Activated naive CD8-positive, alpha-beta T cell treated with anti-CD3 and anti-CD28 coated beads, Interleukin-2, amount 50 U/mL, for 16 hours (primary cell): ENCODE measurements at places on chromosomes 3 and 15.

DNA sequence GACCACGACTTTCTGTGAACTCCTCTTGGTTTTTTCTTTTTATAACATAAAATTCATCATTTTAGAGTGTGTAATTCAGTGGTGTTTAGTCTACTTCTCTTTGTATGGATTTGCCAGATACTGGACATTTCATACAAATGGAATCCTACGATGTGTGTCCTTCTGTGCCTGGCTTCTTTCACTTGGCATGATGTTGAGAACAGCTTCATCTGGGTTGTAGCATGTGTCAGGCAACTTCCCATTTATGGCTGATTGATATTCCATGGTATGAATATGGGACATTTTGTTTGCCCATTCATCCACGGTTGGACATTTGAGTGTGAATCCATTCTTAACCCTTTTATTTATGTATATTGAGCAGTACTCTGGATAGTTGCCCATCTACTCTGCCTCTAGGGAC, 82.7 kb upstream of the KLF13 start:
- no peak for DNase-seq

- DNase-seq, result no peak
Observed at GRCh38 chr15:58015565-58015964, 49.9 kb downstream of the ALDH1A2 start.

DNA sequence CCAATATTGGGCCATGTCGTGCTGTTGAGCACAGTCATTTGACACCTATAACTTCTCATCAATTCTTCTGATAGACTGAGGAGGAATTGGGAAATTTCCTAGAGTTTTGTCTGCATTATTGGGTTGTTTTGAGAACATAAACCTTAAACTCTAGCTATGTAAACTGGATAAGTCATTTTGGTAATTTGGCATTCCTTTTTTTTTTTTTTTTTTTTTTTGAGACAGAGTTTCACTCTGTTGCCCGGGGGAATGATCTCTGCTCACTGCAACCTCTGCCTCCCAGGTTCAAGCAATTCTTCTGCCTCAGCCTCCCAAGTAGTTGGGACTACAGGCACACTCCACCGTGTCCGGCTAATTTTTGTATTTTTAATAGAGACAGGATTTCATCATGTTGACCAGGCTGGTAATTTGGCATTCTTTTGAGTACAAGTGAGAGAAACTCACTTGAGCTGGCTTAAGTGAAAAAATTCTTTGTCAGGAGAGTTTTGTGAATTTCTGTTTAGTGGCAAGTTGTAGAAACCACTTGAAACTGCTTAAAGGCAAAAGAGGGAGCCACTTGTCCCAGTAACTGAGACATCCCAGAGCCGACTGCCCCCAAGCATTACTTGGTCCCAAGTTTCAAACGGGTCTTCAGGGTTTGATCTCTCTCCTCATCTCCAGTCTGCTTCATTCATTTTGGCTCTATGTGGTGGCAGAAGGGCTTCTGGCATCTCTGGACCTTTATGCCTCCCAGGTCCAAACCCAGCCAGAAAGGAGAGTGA, 34.9 kb downstream of the FLNB start:
- no peak for DNase-seq

DNA sequence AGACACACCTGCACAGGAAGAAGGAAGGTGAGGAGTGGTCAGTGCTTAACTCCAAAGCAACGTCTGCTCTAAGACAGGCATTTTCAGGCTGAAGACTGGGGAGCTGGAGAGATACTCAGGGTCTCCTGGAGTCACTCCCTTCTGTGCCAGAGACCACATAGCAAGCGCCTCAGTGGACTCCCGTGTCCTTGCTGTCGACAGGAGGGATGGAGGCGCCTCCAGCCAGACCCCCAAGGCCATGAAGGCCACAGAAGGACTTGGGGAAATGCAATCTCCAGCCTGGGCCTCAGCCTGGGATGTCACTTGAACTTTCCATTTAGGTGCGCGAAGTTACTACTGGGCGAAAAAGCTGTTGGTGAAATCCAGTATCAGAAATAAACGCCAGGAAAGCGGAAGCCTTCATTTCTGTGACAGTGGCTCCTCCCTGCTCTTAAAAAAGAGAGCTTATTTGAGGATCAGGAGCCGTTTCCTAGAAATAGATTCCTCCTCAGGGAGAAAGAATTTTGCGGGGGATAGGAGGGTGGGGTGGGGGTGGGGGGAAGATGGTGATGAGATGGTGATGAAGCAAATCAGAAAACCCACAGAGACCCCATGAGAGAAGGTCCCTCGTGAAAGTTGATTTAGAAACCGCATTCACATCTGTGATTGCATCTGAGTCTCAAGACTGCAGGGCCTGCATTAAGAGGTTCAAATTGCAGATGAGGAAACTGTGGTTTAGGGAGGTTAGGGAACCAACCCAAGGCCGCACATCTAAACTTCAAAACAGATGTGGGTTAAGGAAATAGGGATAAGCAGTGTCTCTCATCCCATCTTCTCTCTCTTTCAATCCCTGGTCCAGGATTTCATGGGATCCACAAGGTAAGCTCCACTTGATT, 78.8 kb downstream of the ATP2B2 start:
- DNase-seq, result no peak

DNA sequence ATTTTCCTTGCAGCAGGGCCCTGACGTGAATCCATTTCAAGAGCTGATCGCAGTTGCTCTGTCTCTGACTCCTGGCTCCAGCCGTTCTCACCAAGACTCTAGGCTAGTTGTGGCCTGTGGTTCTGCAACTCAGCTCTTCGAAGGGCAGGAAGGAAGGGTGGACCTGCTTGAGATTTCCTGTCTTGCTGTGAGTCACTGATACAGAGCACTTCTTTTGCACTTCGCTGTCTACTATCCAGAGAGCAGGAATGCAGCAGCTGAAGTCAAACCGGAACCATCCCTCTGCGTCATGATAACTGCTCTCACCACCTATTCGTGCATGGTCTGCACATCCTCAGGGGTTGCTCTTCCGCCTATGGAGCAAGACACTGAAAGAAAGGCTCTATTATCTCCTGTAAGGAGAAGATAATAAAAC, 59.7 kb downstream of the RAP2B start:
- DNase-seq, result no peak

DNA sequence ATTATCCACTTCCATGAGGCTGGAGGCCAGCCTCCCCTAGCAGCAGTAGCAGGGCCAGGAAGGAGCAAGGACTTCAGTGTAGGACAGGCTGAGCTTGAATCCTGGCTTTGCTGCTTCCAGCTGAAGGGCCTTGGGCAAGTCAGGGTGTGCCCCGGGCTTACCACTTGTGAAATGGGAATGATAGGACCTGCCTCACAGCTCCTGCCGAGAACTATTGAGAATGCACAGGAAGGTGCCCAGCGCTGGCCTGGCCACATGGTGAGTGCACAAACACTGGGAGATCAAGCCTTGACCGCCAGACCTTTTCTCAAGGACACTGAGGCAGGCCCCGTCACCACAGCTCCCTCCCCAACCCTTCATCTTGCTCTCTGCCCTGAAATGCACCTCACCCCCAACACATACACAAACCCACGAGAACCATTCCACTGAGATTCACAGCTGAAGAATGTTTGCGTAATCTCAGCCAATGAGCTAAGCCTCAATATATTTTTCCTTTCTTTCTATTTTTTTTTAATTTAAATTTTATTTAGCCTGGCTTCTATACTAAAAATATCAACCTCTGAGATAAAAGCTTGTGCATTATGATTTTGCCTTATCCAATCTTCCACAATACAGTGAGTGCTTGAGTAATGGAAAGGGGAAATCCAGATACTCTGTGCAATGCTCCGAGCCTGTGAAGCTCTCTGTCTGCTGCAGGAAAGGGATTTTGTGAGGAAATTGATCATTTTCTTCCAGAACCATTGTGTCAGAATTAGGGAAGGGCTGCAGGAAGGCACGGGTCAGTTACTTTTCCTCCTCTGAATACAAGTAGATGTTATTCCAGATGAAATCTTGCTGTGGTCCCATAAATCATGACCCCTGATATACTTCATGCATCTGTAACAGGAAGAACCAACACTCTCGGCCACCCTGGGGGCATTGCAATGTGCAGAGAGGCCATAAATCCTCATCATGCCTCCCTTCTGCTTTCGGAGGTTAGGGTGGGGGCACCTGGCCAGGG, 193.9 kb downstream of the TLE3 start:
- no peak for DNase-seq

GRCh38 chr15:94237903-94238302, 6.5 kb downstream of the MCTP2 start:
- no peak for DNase-seq

- no peak for DNase-seq
Observed at GRCh38 chr3:171099911-171100310, 73.4 kb upstream of the SLC2A2 start.

GRCh38 chr3:127056281-127056680, 73.4 kb downstream of the PLXNA1 start:
- no peak for DNase-seq

- peak; percentile 46 for DNase-seq
Observed at GRCh38 chr3:146469150-146470017, at the start of gene PLSCR2. Gene PLSCR2 (minus strand): TSS chr3:146469561. CDS start chr3:146459904, 9,657 bp downstream.

DNA sequence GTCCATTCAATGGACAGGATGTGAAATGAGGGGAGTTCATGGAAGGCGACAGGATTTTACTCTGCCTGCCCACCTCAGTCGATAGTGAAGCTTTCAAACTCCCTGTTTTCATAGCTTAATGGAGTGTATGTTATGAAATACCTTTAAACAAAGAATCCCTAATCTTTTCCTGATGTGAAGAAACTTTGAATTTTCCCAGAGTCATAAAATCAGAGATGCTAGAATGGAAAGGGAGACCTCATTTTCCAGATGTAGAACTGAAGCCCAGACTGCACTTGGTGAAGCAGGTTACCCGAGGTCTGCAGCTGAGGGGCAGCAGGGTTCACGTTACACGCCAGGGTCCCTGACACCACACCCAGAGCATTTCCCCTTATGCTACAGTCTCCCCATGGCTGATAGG, 34.7 kb upstream of the LACTB start:
- DNase-seq, result no peak

DNA sequence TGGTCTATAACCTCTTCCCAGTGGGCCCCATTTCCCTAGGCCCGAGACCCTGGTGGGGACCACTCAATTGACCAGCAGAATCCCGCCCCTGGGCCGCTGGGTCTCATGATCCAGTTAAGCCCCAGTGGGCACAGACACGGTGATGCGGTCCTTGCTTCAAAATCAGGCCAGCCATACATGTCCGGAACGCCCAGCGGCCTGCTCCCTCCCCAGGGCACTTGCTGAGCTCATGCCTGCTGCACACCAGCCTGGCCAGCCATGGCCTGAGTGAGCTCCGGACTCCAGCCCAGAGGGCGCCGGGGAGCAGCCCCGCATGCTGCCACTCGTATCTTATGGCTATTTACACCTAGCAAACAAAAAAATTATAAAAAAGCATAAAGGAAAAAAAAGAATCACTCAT, 34.4 kb upstream of the IQSEC1 start:
- DNase-seq, result no peak

- DNase-seq, result no peak
Observed at GRCh38 chr3:142053835-142054234, 95.5 kb downstream of the TFDP2 start.

DNA sequence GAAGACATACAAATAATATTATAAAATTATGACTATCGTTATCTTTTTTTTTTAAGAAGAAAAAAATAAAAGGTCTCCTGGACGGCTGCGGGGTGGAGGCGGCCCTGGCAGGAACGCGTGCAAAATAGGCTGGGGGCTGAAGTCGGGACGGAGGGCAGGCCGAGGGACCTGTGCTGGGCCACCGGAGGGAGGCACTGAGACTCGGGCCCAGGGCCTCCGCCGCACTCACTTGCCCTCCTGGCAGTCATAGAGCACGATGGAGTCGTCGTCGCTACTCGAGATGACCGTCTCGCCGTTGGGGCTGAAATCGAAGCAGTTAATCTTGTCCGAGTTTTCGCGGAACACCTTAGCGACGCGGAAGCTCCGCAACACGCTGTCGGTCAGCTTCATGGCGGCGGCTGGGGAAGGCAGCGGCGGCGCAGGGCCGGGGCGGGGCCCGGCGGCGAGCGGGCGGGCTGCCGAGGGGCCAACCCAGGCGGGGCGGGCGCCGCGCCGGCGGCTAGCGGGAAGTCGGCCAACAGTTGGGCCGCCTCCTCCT, 408 bp downstream of the WDR82 start:
- peak; percentile 26 for DNase-seq

DNA sequence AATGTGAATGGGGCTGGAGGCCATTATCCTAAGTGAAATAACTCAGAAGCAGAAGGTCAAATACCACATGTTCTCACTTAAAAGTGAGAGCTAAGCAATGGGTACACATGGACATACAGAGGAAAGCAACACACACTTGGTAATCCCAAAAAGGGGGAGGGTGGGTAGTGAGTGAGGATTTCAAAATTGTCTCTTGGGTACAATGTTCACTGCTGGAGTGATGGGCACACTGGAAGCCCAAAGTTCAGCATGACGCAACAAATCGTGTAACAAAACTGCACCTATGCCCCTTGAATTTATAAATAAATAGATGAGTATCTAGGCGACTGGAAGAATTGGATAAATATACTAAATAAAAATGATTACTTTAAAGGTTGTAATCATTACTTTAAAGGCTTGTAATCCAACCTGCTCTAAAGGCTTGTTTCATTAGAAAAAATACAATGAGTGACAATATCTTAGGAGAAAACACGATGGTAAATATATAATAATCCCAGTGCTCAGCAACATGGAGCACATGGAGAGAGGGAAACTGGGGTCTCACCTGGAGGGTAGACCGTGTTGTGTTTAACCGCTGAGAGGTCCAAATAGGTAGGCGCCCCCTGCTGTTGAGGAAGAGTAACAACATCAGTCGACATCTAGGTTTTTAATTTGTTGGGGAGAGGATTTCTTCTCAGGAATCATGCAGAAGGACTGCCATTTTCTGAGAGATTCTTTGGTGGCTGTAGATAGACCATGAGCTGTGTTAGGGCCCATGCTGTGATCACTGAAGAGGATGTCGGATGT, 78.5 kb upstream of the ROBO1 start:
- no peak for DNase-seq

DNA sequence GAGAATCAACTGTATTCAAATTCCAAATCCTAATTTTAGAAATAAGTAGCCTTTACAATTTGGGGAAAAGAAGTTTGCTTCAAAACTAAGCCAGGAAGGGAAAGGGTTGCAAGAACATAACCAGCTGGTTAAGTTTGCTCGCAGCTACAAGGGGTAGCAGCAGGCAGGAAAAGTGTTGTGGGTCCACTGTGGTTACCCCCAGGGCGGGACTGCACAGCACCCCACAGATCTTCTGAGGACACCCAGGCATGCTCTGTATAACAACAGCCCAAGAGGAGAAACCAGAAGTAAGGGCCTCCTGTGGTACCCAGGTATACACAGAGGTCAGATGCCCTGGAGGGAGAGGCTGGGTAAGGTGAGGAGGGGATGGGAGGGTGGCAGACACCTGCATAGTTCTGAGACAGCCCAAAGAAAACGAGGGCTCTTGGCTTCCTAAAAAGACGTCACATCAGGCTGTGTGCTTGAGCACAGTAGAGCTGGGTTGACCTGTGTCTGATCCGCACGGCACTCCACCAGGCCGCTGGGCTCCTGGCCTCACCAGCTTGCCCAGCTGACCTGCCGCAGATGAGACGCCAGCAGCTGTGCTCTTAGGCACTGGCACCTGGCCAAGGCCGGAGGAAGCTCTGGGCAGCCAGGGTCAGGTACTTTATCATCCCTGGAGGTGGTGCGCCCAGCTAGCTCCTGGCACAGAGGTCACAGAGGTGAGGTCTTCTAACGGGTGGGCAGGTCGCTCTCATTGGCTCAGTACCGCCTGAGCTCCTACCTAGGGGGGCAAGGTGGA, 81.8 kb upstream of the SNRPA1 start:
- no peak for DNase-seq

- no peak for DNase-seq
Observed at GRCh38 chr3:46668591-46668990, 24.9 kb downstream of the ALS2CL start.
